ENCODE measurements at places on chromosomes 11 and 22. TPM values are rescaled to one million over a fixed set of nuclear protein-coding genes. Genes with fewer than 3 reads are reported as not detected.

The GAB2 gene
- total RNA-seq: 17.1 TPM

The KCNJ5 gene
- total RNA-seq: not detected

The MAP6 gene
- total RNA-seq: 0.34 TPM

The RHOG gene
- total RNA-seq: 12.4 TPM

The CNGA4 gene
- total RNA-seq: not detected

The SCGB2A2 gene
- not detected for total RNA-seq

The TMEM223 gene
- total RNA-seq: 23.0 TPM

The MAPK8IP1 gene
- 1.7 TPM for total RNA-seq
